ENCODE measurements at places on chromosomes 16 and 17. TPM values are rescaled to one million over a fixed set of nuclear protein-coding genes. Genes with fewer than 3 reads are reported as not detected.

GRCh38 chr17:7676533-7676932, 10.8 kb downstream of the TP53 start:
- H3K36me3 ChIP-seq, result peaks cover 42% of the 10 kb centered on the region
- H3K27ac ChIP-seq, result no peak overlapping the region
- no peaks in the 10 kb centered on the region for H3K27me3 ChIP-seq
- peaks cover 7% of the 10 kb centered on the region for H3K4me1 ChIP-seq

Gene C17orf113
- total RNA-seq, result 1.0 TPM

GRCh38 chr17:78842881-78843565, 2.4 kb upstream of the USP36 start:
- peaks cover 2% of the 10 kb centered on the region for H3K36me3 ChIP-seq
- H3K27me3 ChIP-seq, result no peaks in the 10 kb centered on the region

GRCh38 chr16:5054876-5055865, 10.6 kb downstream of the C16orf89 start:
- no peaks in the 10 kb centered on the region for H3K27me3 ChIP-seq
- H3K4me1 ChIP-seq, result peaks cover 4% of the 10 kb centered on the region
- no peak overlapping the region for H3K4me3 ChIP-seq
- no peak overlapping the region for H3K27ac ChIP-seq

Gene TRPV3
- total RNA-seq, result 1.2 TPM

DNA sequence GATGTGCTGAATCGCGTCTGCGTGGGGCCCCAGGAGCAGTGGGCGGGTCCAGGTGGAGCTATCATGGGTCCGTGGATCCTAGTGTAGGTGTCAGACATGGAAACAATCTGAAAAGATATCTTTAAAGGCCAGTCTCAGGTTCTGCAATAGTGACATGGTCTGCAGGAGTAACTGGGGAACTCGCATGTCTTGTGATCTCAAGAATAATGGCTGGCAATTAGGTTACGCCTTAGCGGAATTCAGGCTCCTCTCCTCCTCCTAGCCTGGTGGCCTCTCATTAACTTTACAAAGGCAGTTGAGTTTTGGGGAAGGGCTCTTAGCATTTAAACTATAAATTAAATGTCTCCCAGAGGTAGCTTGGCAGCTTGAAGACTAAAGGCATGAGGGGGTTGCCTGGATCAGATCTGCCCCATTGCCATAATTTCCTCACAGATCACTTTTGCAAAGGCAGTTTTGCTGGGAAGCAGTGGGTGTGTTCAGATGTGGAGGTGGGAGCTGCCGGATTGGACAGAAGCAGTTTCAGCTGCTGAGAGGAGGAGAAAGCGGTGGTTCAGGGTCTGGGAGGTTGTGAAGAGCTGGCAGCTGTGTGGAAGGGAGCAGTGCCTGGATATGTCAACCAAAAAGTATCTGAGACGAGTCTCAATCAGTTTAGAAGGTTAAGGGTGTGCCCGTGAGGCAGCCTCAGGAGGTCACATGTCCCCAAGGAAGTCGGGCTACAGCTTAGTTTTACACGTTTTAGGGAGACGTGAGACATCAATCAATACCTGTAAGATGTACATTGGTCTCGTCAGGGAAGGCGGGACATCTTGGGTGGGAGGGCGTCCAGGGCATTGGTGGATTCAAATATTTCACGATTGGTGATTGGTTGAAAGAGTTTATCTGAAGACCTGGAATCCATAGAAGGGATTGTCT, 2.7 kb downstream of the TBCD start:
- peaks cover 13% of the 10 kb centered on the region for H3K36me3 ChIP-seq
- H3K4me1 ChIP-seq, result peaks cover 11% of the 10 kb centered on the region
- H3K27ac ChIP-seq, result peak overlapping the region; percentile 72
- DNase-seq, result peak; percentile 90

- H3K27me3 ChIP-seq, result no peaks in the 10 kb centered on the region
- no peak overlapping the region for H3K27ac ChIP-seq
- H3K36me3 ChIP-seq, result peaks cover 90% of the 10 kb centered on the region
These were observed 23.0 kb downstream of the METTL22 start for GRCh38 chr16:8644211-8645140.

Gene TNFSF13
- 1.4 TPM for total RNA-seq

Gene HOXB13
- not detected for total RNA-seq

- no peaks in the 10 kb centered on the region for H3K36me3 ChIP-seq
- no peak overlapping the region for H3K27ac ChIP-seq
- DNase-seq, result no peak
- H3K4me3 ChIP-seq, result no peak overlapping the region
- no peaks in the 10 kb centered on the region for H3K4me1 ChIP-seq
- no peaks in the 10 kb centered on the region for H3K27me3 ChIP-seq
These were observed 1.6 kb upstream of the KIAA0513 start for GRCh38 chr16:85025781-85026653.

Gene SCNN1B
- 0.35 TPM for total RNA-seq

Gene ICAM2
- 0.35 TPM for total RNA-seq

Gene CD7
- total RNA-seq, result 0.35 TPM

GRCh38 chr17:1712271-1712670, 2.1 kb upstream of the TLCD2 start:
- no peak for DNase-seq
- H3K27me3 ChIP-seq, result no peaks in the 10 kb centered on the region
- peaks cover 2% of the 10 kb centered on the region for H3K4me1 ChIP-seq
- H3K4me3 ChIP-seq, result no peak overlapping the region
- no peaks in the 10 kb centered on the region for H3K36me3 ChIP-seq

DNA sequence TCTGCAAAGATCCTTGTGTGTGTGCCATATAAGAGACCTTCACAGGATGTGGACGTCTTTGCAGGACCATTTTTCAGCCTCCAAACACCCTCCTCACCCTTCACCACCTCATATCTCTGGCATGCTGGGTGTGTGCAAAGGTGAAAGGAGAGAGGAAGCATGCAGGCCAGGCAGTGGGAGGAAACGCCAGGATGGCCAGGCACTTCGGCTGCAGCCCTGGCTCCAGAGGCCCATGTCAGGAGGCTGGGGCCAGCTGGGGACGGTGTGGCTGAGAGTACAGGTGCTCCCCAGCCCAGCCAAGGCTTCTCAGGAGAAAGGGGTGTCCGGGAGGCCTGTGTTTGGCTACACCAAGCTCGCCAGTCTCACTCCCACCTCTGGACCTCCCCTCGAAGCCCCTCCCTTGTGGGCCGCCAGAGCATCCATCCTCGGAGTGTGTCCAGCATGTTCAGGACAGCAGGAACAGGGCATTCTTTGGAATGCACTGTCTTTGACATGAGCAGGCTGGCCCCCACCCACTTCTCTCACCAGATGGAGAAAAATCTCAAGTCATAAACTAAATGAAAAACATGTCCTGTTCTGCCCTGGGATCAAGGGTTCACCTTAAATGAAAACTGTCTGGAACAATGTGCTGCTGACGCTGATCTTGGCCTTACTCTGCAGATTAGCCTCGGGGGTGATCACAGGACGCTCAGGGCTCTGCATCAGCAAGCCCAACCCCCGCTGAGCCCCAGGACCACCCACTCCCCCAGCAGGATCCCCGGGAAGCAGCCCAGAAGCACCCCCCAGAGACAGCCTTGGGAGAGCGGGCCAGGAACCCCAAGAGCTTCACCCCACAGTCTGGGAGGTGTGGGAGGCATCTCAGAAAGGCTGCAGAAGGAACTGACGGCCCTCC, 15.9 kb downstream of the PEMT start:
- H3K4me3 ChIP-seq, result no peak overlapping the region
- no peaks in the 10 kb centered on the region for H3K4me1 ChIP-seq
- peaks cover 14% of the 10 kb centered on the region for H3K36me3 ChIP-seq
- no peaks in the 10 kb centered on the region for H3K27me3 ChIP-seq
- no peak overlapping the region for H3K27ac ChIP-seq

DNA sequence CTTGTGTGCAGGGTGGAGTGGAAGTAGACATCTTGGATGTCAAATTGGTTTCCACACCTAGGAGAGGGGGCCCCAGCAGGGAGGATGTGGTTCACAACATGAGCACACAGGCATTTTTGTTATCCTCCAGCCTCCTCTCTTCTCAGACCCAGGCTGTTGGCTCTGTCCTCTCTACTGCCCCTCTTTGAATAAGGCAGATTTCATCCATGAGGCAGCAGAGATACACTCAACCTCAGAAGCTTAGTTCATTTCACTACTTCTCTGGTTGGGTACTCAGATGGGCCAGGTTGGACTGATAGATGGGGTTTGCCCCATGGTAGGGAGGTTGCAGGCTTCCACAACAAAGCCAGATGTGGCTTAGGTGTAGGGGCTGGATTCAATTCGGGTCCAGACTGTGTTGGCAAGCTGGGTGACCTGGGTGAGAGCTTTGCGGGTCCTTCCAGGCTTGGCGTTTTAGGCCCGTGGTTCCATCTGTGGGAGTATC, 22.2 kb upstream of the NFATC3 start:
- DNase-seq, result no peak
- H3K36me3 ChIP-seq, result peaks cover 39% of the 10 kb centered on the region
- no peak overlapping the region for H3K27ac ChIP-seq
- no peaks in the 10 kb centered on the region for H3K27me3 ChIP-seq
- H3K4me1 ChIP-seq, result no peaks in the 10 kb centered on the region

DNA sequence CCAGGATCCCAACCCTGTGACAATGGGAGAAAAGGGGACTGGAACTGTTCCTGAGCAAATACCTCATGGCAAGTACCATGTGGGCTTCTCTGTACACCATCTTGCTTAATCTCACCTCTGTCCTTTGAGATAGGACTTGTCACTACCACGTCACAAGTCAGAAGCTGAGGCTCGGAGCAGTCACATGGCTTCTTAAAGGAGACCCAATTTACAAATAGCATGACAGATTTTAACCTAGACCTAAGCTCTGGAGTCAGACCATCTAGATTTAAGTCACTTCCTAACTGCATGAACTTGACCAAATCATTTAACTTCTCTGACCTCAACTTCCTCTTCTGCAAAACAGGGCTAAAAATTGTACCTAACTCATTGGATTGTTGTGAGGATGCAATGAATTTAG, 36.0 kb upstream of the CCL1 start:
- DNase-seq, result no peak
- H3K27ac ChIP-seq, result no peak overlapping the region
- no peaks in the 10 kb centered on the region for H3K27me3 ChIP-seq
- no peaks in the 10 kb centered on the region for H3K36me3 ChIP-seq
- H3K4me1 ChIP-seq, result no peaks in the 10 kb centered on the region
- H3K4me3 ChIP-seq, result no peak overlapping the region

GRCh38 chr17:78081551-78081950, 47.0 kb downstream of the TMC6 start:
- H3K4me3 ChIP-seq, result no peak overlapping the region
- H3K36me3 ChIP-seq, result peaks cover 27% of the 10 kb centered on the region
- H3K4me1 ChIP-seq, result no peaks in the 10 kb centered on the region
- DNase-seq, result no peak
- H3K27me3 ChIP-seq, result no peaks in the 10 kb centered on the region
- H3K27ac ChIP-seq, result no peak overlapping the region

- H3K4me3 ChIP-seq, result no peak overlapping the region
- DNase-seq, result no peak
- H3K4me1 ChIP-seq, result no peaks in the 10 kb centered on the region
- no peaks in the 10 kb centered on the region for H3K27me3 ChIP-seq
- H3K36me3 ChIP-seq, result peaks cover 5% of the 10 kb centered on the region
- no peak overlapping the region for H3K27ac ChIP-seq
These were observed 23.8 kb downstream of the ADCY7 start for GRCh38 chr16:50289950-50290764.

- H3K4me3 ChIP-seq, result no peak overlapping the region
- peaks cover 2% of the 10 kb centered on the region for H3K27me3 ChIP-seq
These were observed 3.9 kb upstream of the TRIM25 start for GRCh38 chr17:56917559-56918296.

DNA sequence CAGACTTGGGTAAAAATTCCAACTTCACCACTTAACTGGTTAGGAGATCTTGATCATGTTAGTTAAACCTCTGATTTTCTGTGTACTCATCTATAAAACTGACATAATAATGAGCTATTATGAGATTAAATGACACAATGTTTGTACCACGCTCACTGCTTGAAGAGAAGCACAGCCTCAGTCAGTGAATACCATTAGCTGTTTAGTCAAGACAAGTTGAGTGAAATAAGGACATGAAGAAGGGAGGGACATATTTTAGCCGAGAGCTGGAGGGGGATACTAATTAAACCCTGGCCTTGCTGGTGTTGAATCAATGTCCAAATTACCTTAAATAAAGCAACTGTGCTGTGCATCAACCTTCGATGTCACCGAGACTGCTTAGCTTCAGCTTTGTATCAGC, 105.1 kb upstream of the TOX3 start:
- no peak overlapping the region for H3K4me3 ChIP-seq
- no peaks in the 10 kb centered on the region for H3K36me3 ChIP-seq
- H3K27ac ChIP-seq, result no peak overlapping the region
- H3K4me1 ChIP-seq, result peaks cover 6% of the 10 kb centered on the region
- H3K27me3 ChIP-seq, result no peaks in the 10 kb centered on the region

DNA sequence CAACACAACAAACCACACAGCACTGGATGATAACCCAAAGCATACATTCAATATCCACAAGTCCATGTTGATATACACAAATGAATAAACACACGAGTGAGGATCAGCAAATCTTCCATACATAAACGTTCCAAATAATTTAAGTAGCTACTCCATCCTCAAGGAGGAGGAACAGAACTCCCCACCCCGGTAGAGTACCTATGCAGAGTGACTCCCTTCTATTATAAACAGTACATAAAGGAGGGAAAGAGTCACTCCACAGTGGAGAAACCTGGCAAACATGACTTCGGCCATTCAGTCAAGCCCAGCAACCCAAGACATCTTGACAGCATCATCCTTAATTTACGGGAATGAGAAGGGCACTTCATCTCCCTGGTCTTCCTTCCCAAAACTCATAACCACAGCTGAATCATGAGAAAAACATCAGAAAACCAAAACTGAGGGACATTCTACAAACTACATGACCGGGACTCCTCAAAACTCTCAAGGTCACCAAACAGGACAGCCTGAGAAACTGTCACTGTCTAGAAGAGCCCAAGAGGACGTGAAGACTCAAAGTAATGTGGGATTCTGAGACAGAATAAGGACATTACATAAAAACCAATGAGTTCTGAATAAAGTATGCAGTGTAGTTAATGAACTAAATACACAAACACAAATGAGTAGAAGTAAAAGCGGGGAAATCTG, 5.6 kb downstream of the USP22 start:
- no peak overlapping the region for H3K4me3 ChIP-seq
- no peak overlapping the region for H3K27ac ChIP-seq
- peaks cover 16% of the 10 kb centered on the region for H3K36me3 ChIP-seq
- peaks cover 17% of the 10 kb centered on the region for H3K4me1 ChIP-seq

- H3K4me3 ChIP-seq, result no peak overlapping the region
- H3K27me3 ChIP-seq, result no peaks in the 10 kb centered on the region
- H3K36me3 ChIP-seq, result no peaks in the 10 kb centered on the region
These were observed 36.7 kb upstream of the ABR start for GRCh38 chr17:1216217-1217088.

DNA sequence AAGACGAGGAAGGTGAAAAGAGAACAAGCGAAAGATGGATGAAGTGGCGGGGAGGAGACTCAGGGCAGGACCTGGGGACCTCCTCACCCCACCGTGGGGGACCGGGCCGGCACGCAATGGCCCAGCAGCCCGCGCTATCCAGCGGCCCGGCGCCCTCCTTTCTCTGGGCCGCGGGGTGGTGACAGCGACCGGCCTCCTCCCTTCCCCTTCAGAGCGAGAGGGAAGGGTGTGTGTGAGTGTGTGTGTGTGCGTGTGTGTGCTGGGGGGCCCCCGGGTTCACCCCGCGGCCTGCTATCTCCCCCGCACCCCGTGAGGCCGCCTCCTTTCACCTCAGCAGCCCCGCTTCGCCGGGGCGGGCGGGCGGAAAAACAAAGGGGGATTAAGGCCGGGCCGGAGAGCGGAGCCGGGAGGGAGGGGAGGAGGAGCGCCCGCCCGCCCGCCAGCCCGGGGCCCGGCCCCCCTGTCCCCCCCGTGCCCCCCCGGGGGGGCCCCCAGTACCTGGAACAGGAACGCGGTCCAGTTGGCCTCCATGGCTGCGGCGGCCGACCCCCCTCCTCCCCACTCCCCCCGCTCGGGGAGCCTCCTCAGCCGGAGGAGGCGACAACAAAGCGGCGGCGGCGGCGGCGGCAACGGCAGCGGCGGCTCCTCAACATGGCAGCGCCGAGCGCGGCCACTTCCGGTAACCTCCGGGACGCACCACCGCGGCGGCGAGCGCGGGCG, at the start of gene VEZF1:
Gene VEZF1, minus strand, starts transcription at position 674 of the 720 bp plus-strand sequence. Its CDS starts 143 bp downstream, at position 531.
- H3K27ac ChIP-seq, result peak within 1 kb of the TSS; percentile 20
- no peaks in the 10 kb centered on the region for H3K4me1 ChIP-seq
- peak within 1 kb of the TSS; percentile 90 for H3K4me3 ChIP-seq
- peaks cover 5% of the 10 kb centered on the region for H3K36me3 ChIP-seq

Gene GAS2L2
- not detected for total RNA-seq
